ENCODE measurements at places on chromosomes 1 and 21. TPM values are rescaled to one million over a fixed set of nuclear protein-coding genes. Genes with fewer than 3 reads are reported as not detected.

- DNase-seq = no peak
Measured at GRCh38 chr1:184593597-184593996, 161.1 kb downstream of the EDEM3 start.

DNA sequence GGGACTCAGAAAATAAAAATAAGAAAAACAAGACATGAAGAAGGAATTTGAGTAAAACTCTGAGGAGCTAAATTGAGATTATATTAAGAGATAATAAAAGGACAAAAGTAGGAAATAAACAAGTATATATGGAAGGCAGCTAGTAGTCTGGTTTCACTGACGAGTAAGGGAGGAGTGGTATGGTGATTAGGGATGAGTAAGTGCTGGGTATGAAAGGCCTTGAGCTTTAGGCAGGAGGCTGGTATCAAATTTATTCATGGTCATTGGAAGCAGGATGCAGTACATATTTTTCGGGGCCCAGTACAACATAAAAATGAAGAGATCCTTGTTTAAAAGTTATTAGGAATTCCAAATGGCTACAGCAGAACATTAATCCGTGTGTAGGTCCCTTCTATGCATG is 789.7 kb upstream of the PRMT6 start:
- no peak for DNase-seq

GRCh38 chr1:151618470-151618869 is 6.6 kb downstream of the SNX27 start:
- no peak for DNase-seq

DNA sequence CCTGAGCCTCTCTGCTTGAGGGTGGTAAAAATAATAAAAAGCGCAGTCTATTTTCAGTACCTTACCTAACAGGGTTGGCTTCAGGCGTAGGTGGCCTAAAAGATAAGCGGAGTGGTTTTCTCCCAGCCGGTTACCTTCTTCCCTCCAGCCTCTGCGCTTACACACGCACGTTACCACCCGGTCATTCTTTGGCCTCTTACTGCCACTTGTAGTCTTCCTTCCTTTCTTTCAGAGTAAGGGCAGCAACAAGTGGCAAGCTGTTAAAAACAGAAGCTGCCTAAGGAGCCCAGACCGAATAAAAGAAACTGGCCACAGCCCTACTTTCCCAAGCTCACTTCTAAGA is 35.4 kb downstream of the CLCA1 start:
- DNase-seq = peak; percentile 12

DNA sequence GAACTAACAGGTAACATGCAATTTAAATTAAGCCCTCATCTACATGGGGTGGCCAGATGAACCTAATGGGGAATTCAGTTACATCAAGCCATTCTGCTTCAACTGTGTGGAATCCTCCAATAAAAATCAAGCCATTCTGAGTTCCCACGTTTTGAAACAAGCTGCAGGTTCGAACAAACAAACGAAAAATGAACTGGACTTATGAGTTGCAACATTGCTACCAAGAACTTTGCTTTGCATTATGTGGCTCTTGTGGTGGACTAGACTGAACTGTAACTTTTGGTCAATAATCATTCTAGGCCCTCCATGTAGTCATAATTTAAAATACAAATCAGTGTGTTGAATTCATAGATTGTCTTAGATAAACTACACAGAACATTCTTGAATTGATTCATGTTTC is 517.2 kb downstream of the PTBP2 start:
- DNase-seq = no peak

DNA sequence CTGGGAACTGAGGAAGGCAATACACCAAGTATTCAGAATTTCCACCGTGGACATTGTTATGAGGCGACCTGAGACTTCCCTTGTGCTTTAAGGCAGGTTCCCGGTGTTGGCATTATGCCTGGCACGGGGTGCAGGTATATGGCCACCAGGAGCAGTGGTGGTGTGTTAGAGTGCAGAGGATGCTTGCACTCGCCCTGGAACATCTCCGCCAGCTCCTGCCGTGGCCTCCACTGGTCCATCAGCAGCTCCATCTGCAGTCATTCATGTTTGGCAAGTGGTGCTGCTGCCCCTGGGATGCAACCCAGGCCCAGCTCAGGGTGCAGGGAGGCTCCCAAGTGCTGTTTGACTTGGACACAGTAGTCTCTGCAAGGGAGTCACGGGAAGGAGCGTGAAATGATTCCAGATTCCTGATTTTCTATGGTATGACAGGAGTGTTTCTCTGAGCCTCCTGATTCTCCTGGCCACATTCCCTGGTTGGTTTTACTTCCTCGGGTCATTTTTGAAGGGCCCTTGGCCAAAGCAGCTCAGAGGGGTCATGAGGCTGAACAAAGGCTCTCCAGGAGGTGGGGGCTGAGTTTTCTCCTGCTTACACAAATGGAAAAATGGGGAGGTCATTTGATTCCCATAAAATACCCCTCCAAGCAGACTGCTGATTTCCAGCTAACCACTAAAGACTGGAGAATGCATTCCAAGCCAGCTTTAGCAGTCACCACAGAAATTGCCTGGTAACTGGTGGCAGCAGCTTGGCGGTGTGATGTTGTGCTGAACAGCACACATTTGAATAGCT is 60.4 kb upstream of the PSEN2 start:
- no peak for DNase-seq

DNA sequence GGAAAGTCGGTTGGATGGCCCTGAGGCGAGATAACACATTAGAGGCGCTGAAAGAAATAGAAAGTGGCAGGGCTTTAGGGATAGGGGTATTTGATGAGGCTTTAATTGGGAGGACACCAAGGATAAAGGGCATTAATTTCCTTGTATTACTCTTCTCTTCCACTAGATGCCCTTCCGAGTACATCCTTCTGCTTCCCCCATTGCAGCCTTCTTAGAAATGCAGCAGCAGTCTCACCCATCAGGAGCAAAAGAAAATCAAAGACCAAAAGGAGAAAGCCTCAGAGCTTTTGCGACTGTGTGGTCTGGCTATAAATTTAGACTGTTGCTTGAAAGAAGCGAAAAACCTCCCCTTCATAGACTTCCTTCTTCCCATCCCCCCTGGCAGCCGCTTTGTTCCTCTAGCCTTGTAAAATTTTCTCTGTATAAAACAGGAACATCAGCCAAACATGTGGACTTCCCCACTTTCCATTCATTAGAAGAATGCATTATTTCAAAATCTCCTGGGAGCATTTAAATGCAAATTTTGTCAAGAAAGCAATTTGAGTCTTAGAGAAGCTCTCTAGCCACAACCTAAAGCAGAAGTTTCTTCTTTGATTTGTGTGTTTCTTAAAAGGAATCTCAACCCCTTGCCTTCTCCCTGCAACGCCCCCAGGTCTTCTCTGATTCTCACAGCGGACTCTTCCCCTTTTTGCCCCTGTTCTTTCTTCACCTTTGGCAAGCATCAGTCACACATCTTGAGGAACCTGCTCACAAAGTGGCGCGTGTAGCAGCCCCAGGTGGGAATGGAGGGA is 76.6 kb downstream of the NDUFS5 start:
- peak; percentile 87 for DNase-seq

- DNase-seq = peak; percentile 86
Measured at GRCh38 chr1:36516372-36517010, 33.8 kb upstream of the CSF3R start.

DNA sequence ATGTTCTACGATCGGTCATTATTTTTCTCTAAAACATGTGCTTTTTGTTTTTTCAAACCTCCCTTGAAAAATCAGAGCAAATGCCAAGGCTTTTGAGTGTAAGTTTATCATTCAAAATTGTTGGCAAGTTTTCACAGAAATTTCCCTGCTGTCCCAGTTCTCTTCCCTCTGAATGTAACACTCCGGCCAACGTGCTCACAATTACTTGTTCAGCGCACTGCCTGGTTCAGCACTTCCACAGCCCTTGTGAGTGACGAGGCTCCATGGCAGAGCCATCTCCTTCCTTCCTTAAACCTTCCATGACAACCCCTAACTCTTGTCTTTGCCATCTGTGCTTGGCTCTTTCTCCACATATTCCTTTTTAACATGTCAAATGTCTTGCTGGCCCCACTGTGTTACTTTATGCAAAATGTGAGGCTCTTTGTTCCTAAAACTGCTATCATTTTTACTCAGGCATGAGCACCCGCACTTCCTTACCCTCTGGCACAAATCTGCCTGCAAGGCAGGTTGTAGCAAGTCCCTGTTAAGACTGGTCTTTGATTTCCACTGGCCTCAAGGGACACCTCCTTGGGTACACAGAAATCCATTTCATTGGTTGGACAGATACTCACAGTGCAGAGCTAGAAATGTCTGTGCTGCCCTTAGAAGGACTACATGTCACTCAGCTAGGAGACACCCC is 142.8 kb downstream of the HUNK start:
- DNase-seq = no peak

GRCh38 chr1:85224734-85225623 is 24.2 kb upstream of the SYDE2 start:
- DNase-seq = peak; percentile 90

- no peak for DNase-seq
Measured at GRCh38 chr1:33047839-33048305, 11.2 kb upstream of the AK2 start.

- DNase-seq = peak; percentile 51
Measured at GRCh38 chr1:20087668-20088067, 17.7 kb downstream of the PLA2G5 start.

DNA sequence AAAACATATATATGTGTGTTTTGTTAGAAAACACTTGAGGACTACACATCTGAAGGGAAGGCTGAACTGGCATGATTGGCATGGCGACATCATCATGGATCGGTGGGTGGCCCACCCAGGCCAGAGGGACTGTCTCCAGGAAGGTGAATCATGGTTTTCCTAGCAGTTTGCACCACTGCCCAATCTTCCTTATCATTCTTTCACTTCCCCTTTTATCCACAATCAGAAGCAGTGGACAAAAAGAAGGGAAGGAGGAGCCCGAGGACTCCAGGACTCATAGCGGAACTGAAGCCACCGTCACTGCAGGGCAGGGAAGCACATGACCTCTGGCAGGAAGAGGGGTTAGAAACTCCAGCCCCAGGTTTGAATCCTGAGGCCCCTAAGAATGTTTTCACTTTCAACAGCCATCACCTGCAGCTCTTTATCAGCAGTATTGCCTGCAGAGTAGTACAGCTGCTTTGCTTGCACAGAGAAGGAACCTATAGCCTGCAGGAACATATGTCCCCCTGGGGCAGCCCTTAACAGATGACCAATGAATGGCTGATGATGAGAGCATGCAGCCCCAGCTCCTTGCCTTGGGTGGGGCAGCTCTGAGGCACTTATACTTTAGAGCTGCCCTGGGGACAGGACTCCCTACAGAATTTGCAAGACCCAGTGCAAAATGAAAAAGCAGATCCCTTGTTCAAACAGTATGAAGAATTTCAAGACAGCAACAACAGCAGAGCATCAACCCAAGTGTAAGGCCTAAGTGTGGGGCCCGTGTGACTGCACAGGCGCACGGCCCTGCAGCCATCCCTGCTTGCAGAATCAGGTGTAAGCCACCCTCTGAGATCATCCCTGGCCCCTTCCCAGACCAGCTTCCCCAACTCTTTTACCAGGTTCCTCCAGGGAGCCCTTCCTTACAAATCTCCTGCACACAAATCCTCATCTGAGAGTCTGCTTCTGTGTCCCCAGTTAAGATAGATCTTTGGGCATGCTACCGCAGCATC is 241.8 kb upstream of the IRF2BP2 start:
- peak; percentile 24 for DNase-seq

GRCh38 chr1:241675983-241676382 is 23.9 kb downstream of the WDR64 start:
- no peak for DNase-seq

DNA sequence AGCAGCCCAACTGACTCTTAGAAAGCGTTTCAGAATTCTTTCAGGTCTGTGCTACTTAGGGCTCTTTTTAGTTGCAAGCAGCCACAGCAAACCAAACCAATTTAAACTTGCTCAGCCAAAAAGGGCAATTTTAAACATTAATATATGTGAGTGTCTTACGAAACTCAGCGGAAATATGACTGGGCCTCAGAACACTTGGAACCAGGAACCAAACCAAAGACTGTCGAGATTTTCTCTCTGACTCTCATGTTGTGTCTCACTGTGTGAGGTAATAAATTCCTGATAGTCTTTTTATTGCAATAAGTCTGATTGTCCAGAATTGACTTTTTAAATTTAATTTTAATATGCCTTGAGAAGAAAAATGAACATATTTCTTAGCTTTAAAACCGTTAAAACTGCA is 122.3 kb downstream of the SYF2 start:
- DNase-seq = no peak

DNA sequence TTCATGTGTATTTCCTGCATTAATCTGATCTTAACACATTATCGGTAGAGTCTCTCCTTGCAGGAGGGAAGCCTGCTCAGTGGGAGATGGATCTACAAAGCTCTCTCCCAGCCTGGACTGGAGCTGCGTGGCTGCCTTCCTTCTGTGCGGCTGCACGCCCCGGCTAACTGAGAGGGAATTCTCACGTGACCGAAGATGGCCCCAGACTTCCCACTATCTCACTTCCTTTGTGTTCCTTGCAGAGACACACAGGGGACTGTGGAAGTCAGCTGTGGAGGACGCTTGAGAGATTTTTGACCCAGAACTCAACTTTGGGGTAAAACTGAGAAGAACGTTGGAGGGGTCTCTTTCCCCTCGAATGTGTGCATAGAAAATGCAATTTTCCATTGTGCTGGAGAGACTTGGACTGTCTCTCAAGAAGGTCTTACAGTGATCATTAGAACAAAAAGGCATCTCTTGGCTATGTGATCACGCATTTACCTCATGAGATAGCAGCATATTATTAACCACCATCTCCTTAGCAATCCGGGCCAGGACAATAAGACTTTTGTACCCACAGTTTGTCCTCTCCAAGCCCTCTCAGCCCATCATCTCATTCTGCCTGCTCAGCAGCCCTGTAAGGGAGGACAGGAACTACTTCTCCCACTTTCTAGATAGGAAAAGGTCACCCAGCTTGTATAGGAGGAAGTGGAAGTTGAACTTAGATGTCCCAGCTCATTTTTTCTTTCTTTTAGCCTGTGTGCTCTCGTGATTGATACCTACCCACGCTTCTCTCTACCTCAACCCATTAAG is 49.3 kb upstream of the TARBP1 start:
- no peak for DNase-seq

DNA sequence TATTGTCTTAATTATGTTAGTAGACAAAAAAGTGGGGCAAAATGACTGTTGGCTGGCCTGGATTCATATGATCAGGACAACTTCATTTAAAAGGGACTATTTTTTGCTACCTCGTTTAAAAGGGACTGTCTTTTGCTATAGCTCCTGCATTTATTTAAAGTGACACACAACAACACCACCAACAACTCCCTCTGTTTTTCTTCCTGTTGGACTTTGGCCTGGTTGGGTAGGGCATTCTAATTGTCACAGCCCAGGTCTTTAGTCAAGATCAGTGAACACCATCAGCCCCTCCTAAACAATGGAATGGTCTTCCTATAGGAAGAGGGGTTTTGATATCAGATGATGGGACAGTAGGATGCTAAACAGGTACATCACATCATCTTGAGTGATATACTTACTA is 241.8 kb downstream of the GPR52 start:
- DNase-seq = no peak

DAP3 gene
- total RNA-seq = 90.1 TPM

BMP8A gene
- total RNA-seq = 1.3 TPM

TAS1R1 gene
- total RNA-seq = not detected

AADACL4 gene
- total RNA-seq = not detected

INKA2 gene
- 8.4 TPM for total RNA-seq

OR10J1 gene
- not detected for total RNA-seq

TTC22 gene
- total RNA-seq = 2.5 TPM

USP16 gene
- 19.7 TPM for total RNA-seq

TMOD4 gene
- total RNA-seq = 1.3 TPM

Measured in GM23338 (cell line).